ENCODE measurements at places on chromosomes 4 and X.

GRCh38 chr4:188783606-188784160, 644.4 kb downstream of the TRIML1 start:
- DNase-seq, result no peak

DNA sequence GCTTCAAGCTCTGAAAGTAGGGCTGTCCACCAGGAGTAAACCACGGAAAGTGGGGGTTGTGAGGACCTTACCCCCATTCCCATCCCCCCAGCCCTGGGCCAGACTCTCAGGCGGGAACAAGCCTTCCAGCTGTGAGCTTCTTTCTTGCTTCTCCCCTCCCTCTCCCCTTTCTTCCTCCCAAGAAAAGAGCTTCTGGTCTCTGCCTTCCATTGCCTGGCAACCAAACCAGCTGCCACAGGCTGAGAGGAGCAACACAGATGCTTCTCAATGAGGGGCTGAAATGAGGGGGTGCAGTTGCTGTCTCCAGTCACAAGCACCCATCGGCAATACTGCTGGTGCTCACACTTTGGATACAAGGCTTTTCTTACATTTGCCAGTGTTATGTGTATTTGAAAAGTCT, 72.5 kb downstream of the SLC16A2 start:
- no peak for DNase-seq

GRCh38 chr4:142567199-142567598, 278.9 kb downstream of the INPP4B start:
- DNase-seq, result peak; percentile 60

DNA sequence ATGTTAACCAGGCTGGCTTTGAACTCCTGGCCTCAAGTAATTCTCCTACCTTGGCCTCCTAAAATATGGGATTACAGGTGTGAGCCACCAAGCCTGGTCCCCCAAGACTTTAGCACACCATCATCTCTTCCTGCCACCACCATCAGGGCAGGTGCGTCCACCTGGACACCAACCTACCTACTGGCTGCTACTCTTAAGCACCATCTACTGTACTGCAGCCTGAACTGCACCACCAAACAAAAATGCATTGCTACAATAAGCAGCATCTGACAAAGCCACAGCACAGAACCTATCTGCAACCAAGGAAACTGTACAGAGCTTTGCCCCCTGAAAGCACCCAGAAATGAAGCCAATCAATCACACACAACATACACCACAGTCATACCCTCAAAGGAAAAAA, 139.7 kb downstream of the EFHC2 start:
- no peak for DNase-seq

DNA sequence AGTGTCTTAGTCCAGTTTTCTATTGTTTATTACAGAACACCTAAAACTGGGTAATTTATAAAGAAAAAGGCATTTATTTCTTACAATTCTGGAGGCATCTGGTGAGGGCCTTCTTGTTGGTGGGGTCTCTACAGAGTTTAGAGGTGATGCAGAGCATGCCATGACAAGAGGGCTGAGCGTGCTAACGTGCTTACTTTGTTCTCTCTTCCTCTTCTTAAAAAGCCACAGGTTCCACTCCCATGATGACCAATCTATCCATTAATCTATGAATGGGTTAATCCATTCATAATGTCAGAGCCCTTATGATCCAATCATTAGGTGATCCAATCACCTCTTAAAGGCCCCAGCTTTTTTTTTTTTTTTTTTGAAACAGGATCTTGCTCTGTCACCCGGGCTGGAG, 291.5 kb upstream of the GALNTL6 start:
- no peak for DNase-seq

DNA sequence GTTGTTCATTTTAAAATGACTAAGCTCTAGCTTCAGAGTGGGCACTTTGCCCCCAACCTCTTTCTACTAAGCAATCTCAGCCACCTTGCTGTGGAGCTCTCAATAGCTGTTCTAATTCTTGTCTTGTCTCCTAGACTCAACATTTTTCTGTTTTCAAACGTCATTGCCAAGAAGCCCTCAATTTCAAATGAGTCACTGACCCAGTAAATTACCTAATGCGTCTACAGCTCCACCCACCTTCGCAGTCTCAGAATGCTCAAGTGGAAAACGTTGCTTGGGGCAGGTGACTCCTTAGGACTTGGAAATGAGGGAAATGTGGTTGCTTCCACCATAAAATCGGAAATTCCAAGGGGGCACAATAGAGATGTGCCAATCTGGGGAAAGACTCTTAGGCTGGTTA, 59.0 kb downstream of the ING2 start:
- no peak for DNase-seq

- no peak for DNase-seq
Measured at GRCh38 chrX:53262918-53263394, 18.4 kb downstream of the IQSEC2 start.

GRCh38 chr4:38210396-38211114, 250.4 kb downstream of the PTTG2 start:
- DNase-seq, result no peak

- DNase-seq, result no peak
Measured at GRCh38 chrX:69137371-69138117, 27.7 kb downstream of the PJA1 start.

- no peak for DNase-seq
Measured at GRCh38 chr4:2104556-2105345, 45.6 kb downstream of the NAT8L start.

DNA sequence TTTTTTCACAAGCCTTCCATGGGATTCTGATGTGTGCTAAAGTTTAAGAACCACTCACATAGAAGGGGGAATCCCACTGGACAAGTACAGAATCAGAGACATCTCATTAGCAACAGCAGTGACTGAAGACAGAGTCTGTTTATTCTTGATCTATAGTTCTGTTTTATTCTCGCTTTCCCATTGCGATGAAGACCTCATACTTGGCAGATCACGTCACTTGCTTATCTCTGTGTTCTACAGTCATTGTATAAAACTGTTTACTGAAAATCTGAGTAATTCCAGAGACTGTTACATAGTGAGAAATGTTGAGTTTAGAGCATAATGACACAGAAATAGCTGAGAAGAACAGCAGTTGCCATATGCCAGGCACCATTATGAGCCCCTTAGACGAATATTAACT, 185.5 kb downstream of the PTTG2 start:
- no peak for DNase-seq

DNA sequence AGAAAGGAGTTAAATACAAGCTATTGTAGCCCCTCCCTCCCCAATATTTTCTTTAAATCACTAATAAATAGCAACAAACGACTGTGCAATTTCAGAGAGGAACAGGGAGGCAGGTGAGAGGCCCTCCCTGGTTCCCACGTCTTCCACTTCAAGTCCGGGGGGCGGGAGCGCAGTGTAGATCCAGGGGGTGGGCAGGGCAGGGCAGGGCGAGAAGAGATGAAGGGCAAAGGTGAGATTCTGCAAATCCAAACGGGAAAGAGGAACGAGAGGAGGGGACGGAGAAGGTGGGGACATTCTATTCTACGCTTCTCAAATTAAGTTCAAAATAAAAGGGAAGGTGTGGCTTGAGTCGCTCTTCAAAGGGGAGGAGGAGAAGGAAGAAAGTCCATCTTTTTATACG, 6.8 kb downstream of the NKX6-1 start:
- DNase-seq, result no peak

DNA sequence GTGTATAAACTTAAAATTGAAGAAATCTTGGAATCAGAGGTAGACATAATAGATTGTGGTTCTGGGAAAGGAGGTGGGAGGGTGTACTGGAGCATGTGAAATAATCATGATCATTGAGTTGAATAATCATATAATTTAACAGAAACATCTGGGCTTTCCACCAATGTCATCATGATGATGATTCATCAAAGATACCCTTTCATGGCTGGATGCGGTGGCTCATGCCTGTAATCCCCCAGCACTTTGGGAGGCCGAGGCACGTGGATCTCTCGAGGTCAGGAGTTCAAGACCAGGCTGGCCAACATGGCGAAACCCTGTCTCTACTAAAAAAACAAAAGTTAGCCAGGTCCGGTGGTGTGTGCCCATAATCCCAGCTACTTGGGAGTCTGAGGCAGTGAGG, 6.7 kb upstream of the RUFY3 start:
- no peak for DNase-seq

DNA sequence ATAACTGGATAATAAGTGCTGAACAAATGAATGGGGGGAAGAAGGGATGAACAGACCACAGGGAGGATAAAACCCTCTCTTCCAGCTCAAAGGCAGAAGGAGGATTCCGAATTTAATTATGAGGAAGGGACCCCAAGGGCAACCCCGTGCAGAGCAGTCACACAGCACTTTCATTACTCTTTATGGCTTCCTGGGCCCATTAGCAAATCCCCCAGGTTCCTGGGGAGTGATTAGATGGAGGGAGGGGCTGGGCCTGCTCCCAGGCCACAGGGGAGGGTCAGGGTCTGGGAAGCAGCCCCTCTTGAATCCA, 67.1 kb downstream of the PPP2R2C start:
- DNase-seq, result no peak

DNA sequence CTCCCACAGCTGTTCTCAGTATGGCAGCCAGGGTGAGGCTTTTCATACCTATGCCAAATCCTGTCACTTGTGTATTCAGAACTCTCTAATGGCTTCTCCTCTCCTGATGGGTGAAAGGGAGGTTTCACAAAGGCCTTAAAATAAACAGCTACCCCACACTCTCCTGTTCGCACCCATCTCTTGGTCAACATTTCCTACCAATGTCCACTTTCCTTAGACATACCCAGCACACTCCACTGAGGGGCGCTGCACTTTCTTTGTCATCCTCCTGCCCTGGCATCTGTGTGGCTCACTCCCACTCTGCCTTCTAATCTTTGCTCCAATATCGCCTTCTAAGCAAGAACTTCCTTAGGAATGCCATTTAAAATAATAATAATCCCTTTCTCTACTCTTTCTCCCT, 313.3 kb downstream of the PPP3CA start:
- no peak for DNase-seq

DNA sequence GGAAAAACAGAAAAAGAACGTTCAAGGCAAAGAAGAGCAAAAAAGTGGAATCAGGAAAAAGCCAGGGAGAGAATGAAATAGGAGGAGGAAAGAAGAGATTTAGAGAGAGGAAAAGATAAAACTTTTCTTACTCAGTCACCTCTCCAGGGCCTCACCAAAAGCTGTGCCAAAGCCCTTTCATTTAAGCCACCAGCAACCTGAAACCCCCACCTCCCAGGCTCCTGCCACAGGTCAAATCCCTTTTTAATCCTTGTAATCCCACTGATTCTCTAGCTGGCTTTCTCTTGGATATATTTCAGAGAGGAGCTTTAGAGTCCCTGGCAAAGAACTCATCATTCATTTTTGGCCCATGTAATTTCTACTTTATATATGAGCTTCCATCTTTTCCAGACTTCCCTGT, 25.7 kb upstream of the XIAP start:
- no peak for DNase-seq

GRCh38 chrX:40845331-40845911, 110.1 kb upstream of the MED14 start:
- DNase-seq, result no peak

DNA sequence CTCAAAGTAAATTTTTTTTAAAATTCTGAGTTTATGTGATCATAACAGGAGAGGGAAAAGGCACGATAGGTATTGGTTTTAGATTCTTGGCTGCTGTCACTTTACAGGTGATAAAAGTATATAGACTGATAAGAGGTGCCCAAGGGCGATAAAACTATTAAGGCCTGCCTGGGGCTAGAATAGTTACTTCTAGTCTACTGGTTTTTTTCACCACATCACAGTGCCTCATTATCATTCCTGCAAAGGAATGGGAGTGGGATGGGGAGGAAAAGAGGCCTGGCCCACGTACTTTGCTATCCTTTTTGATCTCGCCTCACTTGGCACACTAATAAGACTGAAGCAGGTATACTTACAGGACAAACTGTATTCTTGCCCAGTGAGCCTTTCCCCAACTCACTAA, 46.6 kb downstream of the CXorf58 start:
- no peak for DNase-seq

Measured in CD4-positive, alpha-beta T cell treated with Interleukin-6 for 4 hours (primary cell).